ENCODE measurements at places on chromosomes 12 and 14.

DNA sequence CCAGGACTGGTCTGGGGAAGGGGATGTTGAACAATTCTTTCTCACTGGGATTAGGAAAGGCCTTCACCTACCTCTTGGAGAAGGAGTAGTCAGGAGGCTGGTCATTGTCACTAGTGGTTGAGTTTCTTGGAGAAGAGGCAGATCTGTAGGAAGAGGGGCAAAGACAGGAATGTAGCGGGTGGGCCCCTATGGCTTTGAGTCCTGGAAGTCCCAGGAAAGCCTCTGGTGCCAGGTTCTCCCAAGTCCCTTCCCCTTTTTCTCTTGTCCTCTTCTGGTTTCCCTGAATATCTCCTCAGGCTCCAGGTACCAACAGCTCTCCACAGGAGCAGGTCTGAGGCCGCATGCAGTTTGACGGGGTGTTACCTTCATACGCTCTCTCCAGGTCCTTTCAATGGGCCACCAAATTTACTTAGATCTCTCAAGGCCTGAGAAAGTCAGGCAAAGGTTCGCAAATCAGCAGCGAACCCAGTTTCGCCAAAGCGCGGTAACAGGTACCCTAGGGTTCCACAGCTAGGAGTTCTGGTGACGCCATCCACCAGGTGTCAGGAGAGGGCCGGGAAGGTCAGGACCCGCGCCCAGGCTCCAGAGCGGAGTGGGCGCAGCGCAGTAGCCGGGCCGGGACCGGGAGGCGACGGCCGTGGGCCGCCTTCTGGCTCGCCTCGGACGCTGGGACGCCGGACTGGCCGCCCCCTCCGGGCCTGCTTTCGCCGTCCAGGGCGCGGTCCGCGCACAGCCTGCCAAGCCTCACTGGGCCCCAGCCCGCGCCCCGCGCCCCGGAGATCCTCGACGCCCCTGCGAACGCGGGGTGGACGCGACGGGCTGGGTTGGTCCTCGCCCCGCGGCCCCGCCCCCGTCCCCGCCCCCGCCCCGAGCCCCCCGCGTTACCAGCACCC, 795 bp downstream of the SMAGP start:
- DNase-seq = no peak

GRCh38 chr12:92696216-92696615, 6.6 kb upstream of the PLEKHG7 start:
- DNase-seq = peak; percentile 69

- peak; percentile 54 for DNase-seq
Observed at GRCh38 chr14:102085948-102086708, 716 bp downstream of the HSP90AA1 start.

DNA sequence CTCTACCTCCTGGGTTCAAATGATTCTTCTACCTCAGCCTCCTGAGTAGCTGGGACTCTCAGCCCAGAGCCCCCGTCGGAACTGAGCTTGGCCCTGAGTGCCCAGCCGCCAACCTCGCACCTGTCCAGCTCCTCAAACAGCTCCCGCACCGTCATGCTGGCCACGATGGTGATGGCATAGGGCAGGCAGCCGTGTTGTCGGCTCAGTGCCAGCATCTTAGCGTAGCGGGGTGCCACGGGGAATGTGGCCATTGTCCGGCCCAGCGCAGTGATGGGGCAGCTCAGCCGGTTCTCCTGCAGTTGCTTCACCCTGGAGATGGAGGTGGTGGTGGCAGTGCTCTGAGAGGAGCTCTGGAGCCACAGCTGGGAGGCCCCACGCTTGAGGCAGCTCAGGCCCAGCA, 32.4 kb downstream of the DHX37 start:
- no peak for DNase-seq

DNA sequence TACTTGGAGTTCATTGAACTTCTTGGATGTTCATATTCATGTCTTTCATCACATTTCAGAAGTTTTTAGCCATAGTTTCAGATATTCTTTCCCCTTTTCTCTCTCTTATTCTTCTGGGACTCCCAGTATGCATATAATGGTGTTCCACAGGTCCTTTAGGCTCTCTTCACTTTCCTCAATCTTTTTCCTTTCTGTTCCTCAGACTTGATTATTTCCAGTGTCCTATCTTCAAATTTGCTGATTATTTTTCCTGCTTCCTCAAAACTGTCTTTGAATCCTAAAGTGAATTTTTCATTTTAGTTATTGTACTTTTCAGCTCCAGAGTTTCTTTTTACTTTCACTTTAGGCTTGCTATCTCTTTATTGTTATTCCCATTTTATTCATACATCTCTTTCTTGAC, 8.8 kb upstream of the ZFP36L1 start:
- DNase-seq = no peak

DNA sequence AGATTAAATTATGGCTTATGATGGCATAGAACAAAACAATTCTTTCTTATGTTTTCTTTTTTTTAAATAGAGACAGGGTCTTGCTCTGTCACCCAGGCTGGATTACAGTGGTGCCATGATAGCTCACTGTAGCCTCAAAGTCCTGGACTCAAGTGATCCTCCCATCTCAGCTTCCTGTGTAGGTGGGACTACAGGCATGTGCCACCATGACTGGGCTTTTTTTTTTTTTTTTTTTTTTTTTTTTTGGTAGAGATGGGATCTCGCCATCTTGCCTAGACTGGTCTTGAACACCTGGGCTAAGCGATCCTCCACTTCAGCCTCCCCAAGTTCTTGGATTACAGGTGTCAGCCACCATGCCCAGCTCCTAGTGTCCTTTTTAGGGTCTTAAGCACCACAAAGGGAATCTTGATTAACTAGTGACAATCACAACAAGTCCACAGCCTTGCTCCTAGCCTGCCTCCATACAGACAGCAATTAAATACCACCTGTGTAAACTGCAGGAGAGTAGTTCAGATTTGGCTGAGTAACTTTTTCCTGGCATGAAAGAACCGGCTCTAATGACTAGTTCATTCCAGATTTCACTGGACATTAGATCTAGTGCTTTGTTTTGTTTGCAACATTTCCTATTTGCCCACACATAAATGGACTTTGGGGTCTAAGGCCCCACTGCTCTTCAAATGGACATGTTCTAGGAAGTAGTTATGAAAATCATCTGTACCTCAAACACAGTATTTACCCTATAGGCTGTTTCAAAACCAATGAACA, 61.6 kb downstream of the SH2B3 start:
- DNase-seq = no peak

DNA sequence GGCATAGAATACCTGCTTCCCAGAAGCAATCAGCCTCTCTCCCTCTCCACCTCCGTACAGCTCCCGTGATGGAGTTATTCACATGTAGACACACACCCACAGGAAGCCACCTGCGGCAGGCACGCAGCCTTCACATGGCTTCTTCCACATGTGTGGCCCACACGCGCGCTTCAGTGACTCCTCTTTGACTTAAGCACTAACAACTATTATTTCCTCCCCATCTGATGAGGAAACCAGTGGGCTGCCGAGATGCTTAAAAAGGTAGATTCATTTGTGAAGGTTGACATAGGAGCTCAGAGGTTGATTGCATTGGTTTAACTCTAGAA, 69.3 kb downstream of the PRMT8 start:
- peak; percentile 45 for DNase-seq

DNA sequence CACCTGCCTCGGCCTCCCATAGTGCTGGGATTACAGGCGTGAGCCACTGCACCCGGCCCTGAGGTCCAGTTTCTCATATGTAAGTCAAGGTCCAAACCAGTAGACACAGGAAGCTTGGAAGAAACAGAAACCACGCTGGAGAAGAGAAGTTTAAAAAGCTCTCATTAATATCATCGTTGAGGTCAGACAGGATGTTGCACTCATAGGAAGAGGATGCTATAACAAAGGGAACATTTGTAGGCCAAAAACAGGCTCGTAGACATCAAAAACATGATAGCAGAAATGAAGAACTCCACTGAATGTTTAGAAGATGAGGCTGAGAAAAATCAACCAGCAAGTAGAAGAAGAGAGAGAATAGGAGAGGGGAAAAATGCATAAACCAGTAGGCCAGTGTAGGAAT, 46.8 kb downstream of the ACACB start:
- DNase-seq = no peak

GRCh38 chr14:65772921-65773574, 360.5 kb downstream of the FUT8 start:
- DNase-seq = no peak

GRCh38 chr12:107235600-107235999, 142.3 kb upstream of the CRY1 start:
- DNase-seq = no peak

DNA sequence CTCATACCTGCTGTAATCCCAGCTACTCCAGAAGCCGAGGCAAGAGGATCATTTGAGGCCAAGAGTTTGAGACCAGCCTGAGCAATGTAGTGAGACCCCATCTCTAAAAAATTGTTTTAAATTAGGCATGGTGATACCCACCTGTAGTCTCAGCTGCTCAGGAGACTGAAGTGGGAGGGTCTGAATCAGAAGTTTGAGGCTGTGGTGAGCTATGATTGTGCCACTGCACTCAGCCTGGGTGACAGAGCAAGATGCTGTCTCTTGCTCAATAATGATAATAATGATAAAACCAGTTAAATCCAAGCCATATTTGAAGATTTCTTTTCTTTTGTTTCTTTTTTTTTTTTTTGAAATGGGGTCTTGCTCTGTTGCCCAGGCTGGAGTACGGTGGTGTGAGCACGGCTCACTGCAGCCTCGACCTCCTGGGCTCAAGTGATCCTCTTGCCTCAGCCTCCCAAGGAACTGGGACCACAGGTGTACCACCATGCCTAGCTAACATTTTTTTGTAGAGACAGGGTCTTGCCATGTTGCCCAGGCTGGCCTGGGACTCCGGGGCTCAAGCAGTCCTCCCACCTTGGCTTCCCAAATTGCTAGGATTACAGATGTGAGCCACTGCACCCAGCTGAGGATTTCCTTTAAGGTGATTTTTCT, 12.8 kb downstream of the PSMA6 start:
- DNase-seq = no peak

DNA sequence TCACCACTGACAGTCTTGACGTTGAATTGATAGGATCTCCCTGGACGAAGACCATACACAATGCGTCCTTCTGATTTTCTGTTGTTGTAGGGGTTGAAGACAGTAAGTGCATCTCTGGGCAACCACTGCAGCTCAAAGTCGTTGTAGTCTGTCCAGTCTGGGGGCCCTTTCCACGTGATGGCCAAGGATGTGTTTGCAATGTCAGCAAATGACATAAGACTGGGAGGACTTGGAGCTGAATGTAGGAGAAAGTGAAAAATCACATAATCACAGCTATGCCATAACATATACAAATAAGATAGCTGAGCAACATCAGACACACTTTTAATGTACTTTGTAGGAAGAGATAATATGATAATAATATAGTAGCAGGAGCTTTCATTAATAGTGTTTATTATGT, 77.8 kb downstream of the PTPRB start:
- no peak for DNase-seq

- DNase-seq = no peak
Observed at GRCh38 chr14:33776871-33777270, 174.0 kb downstream of the EGLN3 start.

GRCh38 chr14:88791252-88791621, 1.5 kb downstream of the EML5 start:
- DNase-seq = no peak

- DNase-seq = no peak
Observed at GRCh38 chr12:74619884-74620283, 82.2 kb downstream of the ATXN7L3B start.

DNA sequence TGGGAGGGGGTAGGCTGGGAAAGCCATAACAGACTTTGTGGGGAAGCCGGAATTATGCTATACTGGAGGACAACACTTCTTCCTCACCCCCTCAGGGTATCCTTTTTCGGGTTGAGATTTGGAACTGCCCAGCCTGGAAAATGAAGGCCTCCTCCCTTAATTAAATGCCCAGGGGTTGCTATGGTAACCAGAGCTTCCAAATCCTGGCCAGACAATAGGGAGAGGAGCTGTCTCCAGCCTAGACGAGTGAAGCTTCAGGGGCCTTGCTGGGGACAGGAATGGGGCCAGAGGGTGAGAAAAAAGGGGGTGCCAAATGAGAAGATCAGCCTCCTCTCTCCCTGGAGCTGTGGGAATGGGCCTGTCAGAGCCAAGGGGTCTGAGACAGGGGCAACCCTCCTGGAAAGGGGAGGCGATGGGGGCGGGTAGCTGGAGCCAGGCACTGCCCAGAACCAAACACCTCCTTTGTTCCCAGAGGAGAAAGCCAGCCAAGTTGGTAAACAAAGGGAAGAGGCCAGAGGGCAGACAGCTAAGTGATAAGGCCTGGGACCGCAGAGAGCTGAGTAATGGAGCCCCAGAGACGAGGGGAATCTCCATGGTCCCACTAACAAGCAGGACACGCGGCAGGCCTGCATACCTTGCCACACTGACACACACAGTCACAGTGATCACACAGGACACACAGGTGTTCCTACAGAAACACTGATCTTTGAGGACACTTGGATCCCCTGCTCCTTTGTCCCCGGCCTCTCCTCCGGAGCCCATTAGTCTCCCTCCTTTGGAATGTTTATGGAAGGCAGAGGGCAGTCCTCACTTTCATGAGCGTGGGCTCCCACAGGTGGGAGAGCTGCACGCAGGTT, 17.9 kb upstream of the RND1 start:
- no peak for DNase-seq

GRCh38 chr12:25771041-25771440, 187.4 kb upstream of the RASSF8 start:
- DNase-seq = no peak

DNA sequence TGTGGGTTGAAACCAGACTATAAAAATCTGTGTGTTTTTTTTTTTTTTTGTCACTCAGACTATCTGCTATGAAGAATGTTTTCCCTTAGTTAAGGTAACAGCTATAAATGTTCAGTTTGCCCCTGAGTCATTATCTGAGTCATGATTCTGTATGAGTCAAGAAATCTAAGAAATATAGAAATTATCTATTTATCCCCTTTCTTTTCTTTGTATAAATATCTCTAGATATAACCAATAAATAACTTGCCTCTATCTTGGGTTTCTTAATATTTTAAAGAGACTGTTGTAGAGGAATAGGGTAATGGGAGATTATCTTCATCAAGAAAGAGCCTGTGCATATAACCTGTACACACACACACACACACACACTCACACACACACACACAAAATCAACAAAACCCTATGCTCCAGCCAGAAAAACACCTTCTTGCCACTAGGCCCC, 161.7 kb upstream of the EEA1 start:
- no peak for DNase-seq

- DNase-seq = no peak
Observed at GRCh38 chr14:73976125-73976524, 26.0 kb downstream of the COQ6 start.

- no peak for DNase-seq
Observed at GRCh38 chr12:113996026-113996425, 29.9 kb upstream of the RBM19 start.

DNA sequence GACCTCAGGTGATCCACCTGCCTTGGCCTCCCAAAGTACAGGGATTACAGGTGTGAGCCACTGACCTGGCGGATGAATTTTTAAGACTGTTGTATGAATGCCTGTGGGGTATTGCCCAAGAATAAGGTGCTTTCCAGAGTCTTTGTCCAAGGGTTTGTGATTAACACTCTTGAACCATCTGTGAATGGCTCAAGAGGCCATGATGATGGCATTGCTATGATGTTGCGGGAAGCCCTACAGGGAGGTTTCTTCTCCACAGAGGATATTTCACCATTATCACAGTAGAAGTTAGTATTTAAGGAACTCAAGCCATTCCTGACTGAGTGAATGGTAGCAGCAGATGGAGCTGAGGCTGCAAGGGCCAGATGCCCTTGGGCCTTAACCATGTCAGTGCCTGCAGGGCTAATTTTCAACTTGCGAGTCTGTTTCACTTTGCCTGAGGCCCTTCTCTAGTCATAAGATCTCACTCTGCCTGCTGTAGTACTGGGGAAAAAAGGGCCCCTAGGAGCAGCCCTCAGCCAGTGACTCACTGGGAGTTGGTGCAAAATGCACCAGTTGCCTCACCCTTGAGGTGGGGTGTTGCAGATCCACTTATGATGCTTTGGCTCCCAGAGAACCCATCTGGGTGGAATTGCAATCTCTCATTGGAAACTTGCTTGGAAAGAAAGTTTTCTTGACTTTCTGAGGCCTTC, 108.6 kb upstream of the FLRT2 start:
- no peak for DNase-seq

All from Ammon's horn (tissue), 1 donor.